ENCODE measurements at places on chromosomes 1 and 21. TPM values are rescaled to one million over a fixed set of nuclear protein-coding genes. Genes with fewer than 3 reads are reported as not detected.

Gene AGPAT3
- 42.3 TPM for polyA plus RNA-seq

Gene TSPEAR
- polyA plus RNA-seq: 3.4 TPM

Gene OR2T8
- polyA plus RNA-seq: not detected

Gene RNU1-4
- 1.8 TPM for polyA plus RNA-seq

Gene ZMYND12
- 2.0 TPM for polyA plus RNA-seq

Gene GUCA2B
- not detected for polyA plus RNA-seq

Gene SYCP1
- polyA plus RNA-seq: 0.32 TPM

Gene HRNR
- polyA plus RNA-seq: 0.24 TPM

Gene RAB3B
- 0.38 TPM for polyA plus RNA-seq

Gene NTNG1
- 24.2 TPM for polyA plus RNA-seq

Gene ARHGEF16
- polyA plus RNA-seq: 8.5 TPM

Gene ZNF593OS
- polyA plus RNA-seq: 1.1 TPM

Gene CASQ1
- polyA plus RNA-seq: 0.41 TPM

Gene ALPL
- 1.6 TPM for polyA plus RNA-seq
